ENCODE measurements at places on chromosomes 5 and 9. TPM values are rescaled to one million over a fixed set of nuclear protein-coding genes. Genes with fewer than 3 reads are reported as not detected.
A peak's percentile ranks its signal among the peaks of the same experiment; 100 is the strongest.

GRCh38 chr9:125932012-125932411 lies 184.8 kb downstream of the PBX3 start:
- no peak for DNase-seq

DNA sequence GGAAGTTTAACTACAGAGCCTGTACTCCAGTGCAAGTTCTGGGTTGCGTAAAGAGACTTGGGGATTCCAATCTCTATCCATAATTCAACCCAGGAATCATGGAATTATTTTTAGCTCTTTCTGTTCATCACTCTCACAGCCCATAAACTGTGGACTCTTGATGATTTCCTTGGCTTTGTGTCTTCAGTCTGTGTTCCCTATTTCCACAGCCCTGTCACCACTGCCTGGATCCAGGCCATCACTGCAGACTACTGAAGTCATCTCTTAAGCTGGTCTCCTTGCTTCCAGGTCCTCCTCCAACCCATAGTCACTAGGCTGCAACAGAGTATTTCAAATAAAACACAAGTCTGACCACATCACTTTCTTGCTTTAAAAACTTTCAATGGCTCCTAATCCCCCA lies 211.7 kb downstream of the PLK2 start:
- DNase-seq = no peak

- DNase-seq = no peak
Observed at GRCh38 chr5:148725675-148726074, 71.3 kb upstream of the HTR4 start.

- no peak for DNase-seq
Observed at GRCh38 chr5:76751291-76751690, 35.4 kb downstream of the F2R start.

DNA sequence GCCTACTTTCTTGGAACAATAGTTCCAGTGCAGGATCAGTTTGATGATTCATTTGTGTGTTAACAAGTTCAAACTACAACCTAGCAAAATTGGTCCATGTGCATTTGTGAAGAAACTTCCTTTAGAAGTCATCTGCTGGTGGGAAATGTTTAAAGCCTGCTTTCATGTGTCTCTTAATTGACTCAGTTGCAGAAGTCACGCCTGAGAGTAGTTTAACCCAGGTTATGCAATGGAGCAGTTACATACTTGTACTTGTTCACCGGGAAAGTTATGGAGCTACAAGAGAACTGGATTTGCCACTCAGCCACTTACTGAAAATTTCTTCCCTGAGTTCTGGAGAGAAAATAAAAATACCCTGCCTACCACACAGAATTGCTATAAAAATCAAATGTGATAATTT lies 1397.8 kb downstream of the PTPRD start:
- DNase-seq = no peak

DNA sequence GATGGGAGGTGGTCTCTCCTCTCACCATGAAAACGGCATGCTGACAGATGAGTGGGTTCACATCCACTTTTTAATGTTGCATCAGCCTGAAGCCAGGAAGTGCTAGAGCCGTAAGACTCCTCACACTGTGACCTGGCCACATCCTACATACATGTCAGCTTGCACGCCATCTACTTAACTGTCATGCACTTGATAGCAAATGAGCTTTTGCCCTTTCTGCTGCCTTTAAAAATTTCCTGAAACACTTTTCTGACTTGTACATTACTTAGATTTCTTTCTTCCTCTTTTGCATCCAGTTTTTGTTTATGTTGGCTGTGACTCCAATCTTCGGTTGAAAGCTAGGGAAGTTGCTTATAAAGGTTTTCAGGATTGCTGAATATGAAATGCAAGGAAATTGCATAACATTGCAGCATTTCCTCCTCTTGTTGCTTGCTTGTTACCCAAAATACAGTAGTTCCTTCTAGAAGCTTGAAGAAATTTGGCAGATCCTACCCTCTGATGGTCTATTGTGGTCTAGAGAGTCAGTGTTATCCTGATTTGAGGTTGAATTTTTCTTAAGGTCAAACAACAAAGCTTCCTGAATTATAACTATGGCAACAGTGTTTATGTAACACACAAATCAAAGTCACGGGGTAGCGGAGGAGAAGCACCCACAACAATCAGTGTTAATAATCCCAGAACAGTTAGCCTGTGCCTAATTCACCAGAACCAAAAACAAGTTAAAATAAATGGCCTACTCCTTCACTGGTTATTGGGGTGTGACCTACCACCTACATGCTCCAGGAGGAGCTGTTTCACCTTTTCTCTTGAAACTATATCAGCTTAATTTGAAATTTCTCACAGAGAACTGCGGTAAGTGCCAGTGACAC lies 232.5 kb downstream of the ARHGAP26 start:
- DNase-seq = peak; percentile 78

GRCh38 chr5:137214446-137215189 lies 284.5 kb downstream of the SPOCK1 start:
- DNase-seq = no peak

GRCh38 chr5:153480401-153480800 lies 10.1 kb upstream of the GRIA1 start:
- DNase-seq = no peak

- peak; percentile 10 for DNase-seq
Observed at GRCh38 chr9:120531683-120532300, 48.2 kb downstream of the CDK5RAP2 start.

DNA sequence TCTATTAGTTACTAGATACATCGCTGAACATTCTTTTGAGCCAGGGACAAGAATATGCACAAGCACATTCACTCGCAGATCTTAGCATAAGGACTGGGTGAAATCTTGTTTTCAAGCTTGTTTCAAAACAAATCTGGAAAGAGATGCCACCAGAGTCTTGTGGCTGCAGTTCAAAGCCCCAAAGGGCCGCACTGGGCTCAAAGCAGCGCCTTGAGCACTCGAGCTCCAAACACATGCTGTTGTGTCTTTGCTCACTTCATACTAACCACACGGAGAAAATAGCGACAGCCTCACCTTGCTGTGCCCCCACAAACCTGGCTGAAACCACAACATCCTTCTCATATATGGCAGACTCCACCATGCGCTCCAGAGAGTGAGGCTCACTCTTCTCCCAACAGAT lies 34.2 kb upstream of the IL7R start:
- DNase-seq = peak; percentile 63

GRCh38 chr5:138180183-138180782 lies 1.4 kb downstream of the KIF20A start:
- DNase-seq = no peak

DNA sequence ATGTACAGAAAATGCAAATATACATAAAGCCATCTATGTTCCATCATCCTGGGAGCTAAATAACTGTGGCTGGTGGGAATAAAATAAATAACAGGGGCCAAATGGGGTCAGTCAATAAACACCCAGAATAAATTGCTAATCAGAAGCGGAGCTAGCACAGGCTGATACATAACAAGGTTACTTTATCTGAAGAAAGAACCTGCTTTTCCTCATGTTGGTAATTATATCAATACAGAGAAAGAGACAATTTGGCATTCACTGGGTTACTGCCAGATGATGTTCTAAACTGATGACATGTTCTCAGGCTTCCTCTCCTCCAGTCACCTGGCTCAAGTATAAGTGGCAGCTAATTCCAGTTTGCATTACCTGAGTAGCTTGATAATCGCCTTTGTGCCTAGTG lies 144.9 kb upstream of the CD180 start:
- DNase-seq = no peak

DNA sequence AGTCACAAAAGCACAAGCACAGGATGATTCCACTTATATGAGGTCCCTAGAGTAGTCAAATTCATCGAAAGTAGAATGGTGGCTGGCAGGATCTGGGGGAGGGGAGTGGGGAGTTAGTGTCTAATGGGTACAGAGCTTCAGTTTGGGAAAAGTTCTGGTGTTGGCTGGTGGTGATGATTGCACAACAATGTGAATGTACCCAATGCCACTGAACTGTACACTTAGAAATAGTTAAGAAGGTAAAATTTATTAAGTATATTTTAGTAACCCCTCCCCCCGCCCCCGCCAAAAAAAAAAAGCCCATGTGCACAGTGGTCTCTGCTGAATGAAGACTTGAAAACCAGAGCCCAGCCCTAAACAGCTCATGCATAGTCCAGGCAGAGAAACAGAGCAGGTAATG lies 24.8 kb upstream of the GTF3C5 start:
- no peak for DNase-seq

DNA sequence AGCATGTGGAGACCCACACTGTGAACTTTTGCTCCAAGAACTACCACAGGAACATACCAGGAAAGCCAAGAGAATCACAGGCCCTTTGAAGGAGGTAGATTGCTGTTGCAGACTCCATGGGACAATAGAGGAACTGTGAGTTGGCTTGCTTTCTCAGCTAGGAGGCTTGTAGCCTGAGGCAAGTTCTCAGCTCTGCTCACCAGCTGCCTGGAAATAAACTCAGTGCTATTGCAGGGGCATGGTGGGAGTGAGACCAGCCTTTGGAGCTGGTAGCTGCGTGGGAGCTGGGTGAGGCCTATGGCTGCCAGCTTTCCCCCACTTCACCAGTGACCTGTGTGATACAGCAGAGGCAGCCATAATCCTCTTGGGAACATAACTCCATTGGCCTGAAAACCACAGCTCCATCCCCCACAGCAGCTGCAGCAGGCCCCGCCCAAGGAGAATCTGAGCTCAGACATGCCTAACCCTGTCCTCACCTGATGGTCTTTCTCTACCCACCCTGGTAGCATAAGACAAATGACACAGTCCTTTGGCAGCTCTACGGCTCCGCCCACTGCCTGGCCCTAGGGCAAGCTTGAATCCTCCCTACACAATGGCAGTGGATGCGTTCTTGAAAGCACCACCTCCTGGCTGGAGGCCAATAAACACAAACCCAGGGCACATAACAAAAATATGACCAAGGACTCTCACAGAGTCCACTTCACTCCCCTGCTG lies 389.5 kb downstream of the KIF4B start:
- DNase-seq = no peak

DNA sequence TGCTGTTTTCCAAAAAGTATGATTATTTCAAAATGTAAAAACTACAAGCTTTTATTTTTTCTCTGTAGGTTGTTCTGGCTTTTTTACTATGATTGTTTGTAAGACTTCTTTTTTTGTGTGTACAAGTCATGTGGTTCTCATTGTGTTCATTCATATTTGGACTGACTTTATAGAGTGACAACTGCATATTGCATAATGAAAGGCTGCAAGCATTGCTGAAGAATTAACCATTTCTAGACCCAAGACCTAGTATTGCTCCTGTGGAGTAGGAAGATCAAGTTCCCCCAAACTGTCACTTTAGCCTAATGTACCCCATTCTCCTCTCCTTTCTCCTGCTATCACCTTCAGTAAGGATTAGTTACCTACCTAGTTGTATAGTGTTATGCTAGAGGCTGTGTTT lies 10.0 kb downstream of the MAP1B start:
- no peak for DNase-seq

DNA sequence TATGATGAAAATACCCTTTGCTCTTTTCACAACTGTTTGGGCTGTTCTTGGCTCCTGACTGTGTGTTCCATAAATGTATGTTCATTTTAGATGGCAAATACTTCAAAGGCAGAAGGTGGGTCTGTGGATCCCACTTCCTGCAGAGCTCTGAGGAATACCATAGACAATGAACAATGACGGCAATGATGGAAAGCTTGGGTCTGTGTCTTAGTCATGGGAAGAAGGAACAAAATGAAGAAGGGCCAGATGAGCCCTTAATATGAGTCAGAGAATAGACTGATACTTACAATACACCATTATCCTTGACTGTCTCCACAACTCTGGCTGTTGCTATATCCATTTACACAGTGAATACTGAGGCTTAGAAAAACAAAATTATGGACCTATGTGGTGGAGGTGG lies 126.0 kb downstream of the SLIT3 start:
- no peak for DNase-seq

DNA sequence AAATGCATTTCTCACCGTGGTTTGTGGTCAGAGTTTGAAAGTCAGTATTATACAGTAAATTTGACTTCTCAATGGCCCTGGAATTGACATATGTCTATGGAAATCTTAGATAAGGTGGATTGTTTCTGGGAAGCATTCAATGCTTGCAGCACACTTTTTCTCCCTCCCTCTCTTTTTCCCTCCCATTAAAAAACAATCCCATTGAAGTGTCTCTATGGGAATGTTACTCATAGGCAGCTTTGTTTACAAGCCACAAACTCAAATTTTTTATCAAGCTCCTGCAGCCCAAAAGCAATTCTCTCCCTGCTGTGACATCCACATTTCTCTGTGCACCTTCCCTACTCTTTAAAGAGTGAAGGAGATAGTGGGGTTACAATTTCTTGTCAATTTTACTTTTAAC lies 292.1 kb downstream of the ARRDC3 start:
- DNase-seq = no peak

GRCh38 chr5:40831346-40832210 lies 3.4 kb downstream of the RPL37 start:
- DNase-seq = peak; percentile 56

- no peak for DNase-seq
Observed at GRCh38 chr5:168887931-168888330, 308.8 kb upstream of the PANK3 start.

GRCh38 chr9:100216178-100216787 lies 117.2 kb downstream of the INVS start:
- peak; percentile 71 for DNase-seq

GRCh38 chr5:103037673-103038455 lies 82.1 kb downstream of the GIN1 start:
- DNase-seq = no peak

SAXO1 gene
- total RNA-seq = not detected

GZMA gene
- total RNA-seq = 2.4 TPM

LRRC19 gene
- not detected for total RNA-seq

PCDHGA9 gene
- 0.09 TPM for total RNA-seq

EMB gene
- total RNA-seq = 37.4 TPM

RABL6 gene
- 71.8 TPM for total RNA-seq

C5 gene
- total RNA-seq = 2.4 TPM

APBB3 gene
- 19.0 TPM for total RNA-seq
